ENCODE measurements at places on chromosomes 1 and 21.

- DNase-seq, result no peak
These were observed 23.4 kb downstream of the COA7 start for GRCh38 chr1:52674497-52675384.

DNA sequence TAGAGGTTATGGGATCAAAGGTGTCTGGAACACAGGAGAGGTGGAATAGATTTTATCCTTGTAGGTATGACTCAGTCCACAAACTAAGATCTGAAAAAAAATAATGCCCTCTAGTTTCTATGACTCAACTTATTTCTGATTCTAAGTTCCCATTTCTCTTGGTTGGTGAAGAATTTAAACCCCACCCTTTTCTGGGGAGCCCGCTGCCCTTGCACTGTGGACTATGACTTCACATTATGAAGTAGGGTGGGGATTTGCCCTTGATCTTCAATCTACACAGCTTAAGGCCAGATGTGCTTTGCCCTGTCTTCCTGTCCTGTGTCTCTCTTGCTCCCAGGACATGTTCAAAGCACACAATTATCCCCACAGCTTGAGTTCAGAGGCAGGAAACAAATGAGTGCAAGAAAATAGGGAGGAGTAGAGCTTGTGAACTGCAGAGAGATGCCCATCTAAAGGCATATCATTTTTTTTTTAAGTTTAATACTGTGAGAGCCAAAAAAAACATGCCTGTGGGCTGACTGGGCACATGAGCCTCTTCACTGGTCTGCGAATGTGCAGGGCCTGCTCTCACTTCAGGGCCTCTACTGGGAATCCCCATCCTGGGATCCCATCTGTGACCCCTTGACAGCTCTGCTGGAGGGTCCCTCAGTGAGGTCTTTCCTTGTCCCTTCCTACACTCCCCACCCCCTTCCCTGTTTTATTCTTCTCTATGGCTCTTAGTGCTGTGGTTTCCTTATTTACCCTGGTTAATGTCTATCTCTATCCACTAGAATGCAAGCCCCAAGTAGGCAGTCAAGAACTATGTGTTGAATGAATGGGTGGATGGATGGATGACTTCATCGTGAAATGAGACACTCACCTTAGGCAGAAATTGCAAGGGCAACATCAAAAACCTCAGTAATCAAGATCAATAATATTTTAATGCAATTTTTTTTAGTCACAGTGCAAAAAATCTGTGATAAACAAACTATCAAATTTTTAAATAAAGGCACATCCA, 61.5 kb downstream of the CD58 start:
- DNase-seq, result peak; percentile 90

DNA sequence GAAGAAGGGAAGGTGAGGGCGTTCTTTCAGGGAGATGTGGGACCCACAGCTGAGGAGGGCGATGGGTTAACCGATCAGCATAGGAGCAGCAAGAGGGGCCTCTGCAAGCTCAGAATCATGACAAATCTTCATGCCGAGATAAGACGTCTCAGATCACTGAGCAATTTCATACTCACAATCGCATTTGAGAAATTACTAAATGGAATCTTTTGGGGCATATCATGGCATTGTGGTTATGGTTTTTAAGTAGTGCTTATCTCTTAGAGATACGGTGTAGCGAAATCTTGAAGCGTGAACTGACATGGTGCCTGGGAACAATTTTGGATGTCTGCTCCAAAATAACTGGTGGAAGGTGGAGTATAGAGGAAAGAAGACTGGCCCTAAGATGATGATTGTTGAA, 6.2 kb downstream of the TNNT2 start:
- no peak for DNase-seq

- DNase-seq, result no peak
These were observed 19.3 kb upstream of the PTPRC start for GRCh38 chr1:198619375-198620140.

GRCh38 chr1:31617916-31618746, 642 bp downstream of the HCRTR1 start:
- DNase-seq, result peak; percentile 17

GRCh38 chr1:53341961-53342707, 14.3 kb upstream of the LRP8 start:
- no peak for DNase-seq

DNA sequence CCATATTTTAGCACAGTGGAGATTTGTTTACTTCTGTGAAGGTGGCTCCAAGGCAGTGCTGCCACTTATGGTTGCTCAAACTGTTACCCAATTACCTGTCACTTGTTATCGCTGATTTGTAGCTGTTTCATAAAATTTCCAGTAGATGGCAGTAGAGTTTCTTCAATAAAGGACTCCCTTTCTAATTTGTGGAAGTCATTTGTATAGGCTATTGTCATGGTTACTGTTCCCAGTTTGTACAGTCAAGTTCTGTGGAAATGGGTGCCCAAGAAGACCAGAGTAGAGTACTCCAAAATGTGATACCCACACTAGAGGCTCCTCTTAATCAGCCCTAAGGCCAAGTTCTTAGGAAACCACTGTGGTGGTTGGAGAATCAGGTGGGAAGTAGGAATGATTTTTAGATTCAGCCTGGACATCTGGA, 186.1 kb downstream of the CLEC20A start:
- DNase-seq, result peak; percentile 84

GRCh38 chr1:194194724-194195123, 1008.3 kb upstream of the B3GALT2 start:
- DNase-seq, result no peak

- DNase-seq, result no peak
These were observed at the start of gene HSPG2 for GRCh38 chr1:21937034-21937371. TSS of gene HSPG2 (minus strand) at chr1:21937310. CDS start at chr1:21937217, 93 bp downstream.

DNA sequence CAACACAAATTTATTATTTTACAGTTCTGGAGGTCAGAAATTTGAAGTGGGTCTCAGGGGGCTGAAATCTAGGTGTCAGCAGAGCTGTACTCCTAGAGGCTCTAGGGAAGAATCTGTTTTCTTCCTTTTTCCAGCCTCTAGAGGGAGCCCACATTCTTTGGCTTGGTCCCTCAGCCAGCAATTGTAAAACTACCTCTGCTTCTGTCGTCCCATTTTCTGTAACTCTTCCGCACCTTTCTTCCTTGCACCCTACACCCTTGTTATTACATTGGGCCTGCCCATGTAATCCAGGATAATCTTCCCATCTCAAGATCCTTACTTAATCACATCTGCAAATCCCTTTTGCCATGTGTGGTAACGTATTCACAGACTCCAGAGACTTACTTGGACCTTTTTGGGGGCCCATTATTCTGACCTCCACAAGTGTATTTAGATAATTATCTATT, 24.8 kb upstream of the THEM4 start:
- DNase-seq, result peak; percentile 68

DNA sequence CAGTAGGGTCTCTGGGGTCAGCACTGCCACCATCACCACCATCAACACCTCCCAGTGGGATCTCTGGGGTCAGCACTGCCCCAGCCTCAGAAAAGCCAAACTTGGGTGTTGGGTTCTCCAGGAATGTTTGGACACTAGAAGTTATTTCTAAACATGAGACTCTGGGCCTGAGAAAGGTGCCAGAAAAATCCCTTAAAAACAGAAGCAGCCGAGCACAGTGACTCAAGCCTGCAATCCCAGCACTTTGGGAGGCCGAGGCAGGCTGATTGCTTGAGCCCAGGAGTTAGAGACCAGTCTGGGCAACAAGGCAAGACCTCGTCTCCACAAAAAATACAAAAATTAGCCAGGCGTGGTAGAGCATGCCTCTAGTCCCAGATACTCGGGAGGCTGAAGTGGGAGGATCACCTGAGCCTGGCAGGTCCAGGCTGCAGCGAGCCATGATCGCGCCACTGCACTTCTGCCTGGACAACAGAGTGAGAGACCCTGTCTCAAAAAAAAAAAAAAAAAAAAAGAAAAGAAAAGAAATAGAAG, 470 bp downstream of the PTAFR start:
- no peak for DNase-seq

DNA sequence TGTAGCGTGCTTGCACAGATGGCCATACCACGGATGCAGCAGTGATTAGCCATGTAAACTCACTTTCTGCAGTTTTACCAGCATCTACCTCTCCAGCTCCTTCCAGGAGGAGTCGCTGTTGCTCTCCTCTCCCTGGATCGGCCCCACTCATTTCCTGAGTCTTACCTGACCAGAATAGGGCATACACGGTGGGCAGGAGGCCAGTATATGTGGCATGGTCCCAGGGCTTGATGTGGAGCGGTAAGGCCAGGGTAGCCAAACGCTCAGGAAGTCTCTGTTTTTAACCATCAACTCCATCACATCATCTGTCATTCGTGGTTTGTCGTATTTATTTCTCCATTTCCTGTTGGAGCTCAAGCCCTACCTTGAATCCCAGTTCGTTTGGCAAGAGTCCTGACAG, 163.4 kb upstream of the USP24 start:
- DNase-seq, result peak; percentile 61

DNA sequence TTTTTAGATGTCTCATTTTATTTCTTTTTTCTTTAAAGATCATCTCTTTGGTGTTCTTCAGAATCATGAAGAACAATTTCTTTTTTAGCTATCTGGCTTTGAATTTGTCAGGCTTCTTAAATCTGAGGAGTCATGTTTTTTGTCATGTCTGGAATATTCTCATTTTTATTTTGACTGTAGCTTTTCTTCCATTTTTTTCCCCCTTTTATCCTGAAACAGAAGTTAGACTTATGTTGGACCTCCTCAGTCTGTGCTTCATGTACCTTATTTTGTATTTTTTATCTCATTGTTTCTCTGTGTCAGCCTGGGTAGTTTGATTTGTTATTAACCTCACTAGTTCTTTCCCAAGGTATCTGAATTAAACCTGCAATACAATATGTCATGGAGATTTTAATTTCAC, 319.2 kb upstream of the ADGRL4 start:
- peak; percentile 5 for DNase-seq

GRCh38 chr21:17257784-17258183, 255.1 kb upstream of the CXADR start:
- DNase-seq, result peak; percentile 72

DNA sequence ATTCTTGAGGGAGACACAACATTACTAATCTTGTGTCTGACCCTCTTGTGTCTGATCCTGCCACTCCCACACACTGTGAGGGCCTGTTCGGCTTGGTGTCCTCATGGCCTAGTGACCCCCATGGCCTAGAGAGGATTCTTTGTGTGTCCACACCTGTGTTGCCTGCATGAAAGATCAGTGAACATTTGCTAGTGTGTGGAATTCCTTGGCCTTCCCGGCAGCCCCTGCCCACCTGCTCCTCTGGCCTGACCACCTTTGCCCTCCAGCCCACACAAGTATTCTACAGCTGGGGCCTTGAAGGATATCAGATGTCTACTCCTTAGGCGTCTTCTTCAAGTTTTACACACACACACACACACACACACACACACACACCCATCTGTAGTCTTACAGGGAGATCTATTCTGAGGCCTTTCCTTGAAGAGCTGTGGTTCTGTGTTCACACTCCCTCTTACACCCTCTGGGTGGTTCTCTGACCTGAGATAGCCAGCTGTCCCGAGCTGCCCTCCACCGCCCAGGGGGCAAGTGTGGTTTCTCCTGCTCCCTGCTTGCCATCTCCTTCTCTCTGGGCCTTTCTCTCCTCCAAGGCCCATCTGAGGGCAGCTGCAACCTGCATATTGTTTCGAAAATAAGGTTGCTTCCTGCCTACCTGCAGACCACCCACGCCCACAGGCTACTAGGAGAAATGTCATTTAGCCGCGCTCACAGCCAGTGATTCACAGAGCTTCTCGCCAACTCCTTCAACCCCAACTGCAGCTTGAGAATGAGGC, 45.4 kb downstream of the CD247 start:
- no peak for DNase-seq

DNA sequence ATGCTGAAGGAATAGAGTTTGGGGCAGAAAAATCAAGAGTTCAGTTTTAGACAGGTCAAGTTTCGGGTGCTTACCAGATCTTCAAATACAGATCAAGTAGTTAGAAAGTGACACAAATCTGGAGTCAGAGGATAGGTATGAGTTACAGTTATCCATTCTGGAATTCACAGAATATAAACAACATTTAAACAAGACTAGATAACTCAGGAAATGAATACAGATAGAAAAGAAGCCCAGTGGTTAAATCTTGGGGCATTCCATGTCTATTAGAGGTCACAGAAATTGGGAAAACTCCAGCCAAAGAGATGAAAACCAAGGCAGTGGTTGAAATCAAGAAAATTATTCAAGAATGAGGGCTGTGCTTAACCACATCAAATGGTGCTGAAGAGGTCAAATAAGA, 187.0 kb upstream of the HP1BP3 start:
- DNase-seq, result peak; percentile 34

DNA sequence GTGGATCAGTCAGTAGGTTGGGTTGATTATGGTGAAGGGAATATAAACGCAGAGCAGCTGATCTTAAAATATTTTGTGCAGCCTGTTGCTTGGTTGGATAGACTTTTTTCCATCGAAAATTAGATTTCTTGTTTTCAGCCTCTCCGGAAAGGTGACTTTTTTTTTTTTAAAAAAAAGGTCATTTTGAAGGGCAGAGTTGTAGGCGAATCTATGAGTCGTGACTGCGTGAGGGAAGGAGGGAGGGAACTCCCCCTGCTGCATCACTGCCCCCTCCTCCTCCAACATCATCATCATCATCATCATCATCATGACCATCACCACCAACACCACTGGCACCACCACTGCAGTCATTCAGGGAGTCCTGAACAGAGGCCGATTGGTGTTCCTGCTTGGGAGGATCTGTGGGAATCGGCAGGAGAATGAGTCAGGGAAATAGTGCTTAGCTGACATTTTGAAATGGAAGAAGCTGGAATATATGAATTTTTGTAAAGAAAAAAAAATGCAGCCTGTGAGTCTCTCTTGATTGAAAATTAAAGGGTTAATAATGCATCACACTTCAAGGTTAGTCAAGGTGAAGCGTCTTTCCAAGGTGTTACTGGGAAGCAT, 1.2 kb downstream of the ATP1B1 start:
- peak; percentile 77 for DNase-seq

DNA sequence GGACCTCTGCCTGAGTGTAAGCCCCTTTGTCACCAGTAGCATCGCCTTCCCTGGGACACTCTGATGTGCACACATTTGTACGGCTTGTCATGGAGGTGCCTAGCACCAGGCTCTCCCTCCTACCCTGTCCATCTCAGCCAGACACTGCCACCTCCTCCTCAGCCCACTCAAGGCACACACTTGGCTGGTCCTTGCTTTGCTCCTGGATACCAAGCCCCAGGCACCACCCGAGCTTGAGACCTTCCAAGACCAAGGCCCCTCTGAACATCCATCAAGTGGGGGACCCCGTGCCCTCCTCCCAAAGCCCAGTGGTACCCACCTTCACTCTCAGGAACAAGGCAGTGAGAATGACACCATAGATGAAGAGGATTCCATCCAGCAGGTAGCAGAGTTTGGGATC, 78.0 kb downstream of the CD247 start:
- no peak for DNase-seq

- no peak for DNase-seq
These were observed 204.4 kb downstream of the GIPC2 start for GRCh38 chr1:78250201-78250600.

- DNase-seq, result peak; percentile 69
These were observed 4.0 kb downstream of the LIX1L start for GRCh38 chr1:145953861-145954260.

- no peak for DNase-seq
These were observed 13.3 kb downstream of the ETV3 start for GRCh38 chr1:157124855-157125254.

- DNase-seq, result no peak
These were observed 58.8 kb downstream of the ATP6V1G3 start for GRCh38 chr1:198481661-198482060.

GRCh38 chr1:25031601-25031965, 101.5 kb upstream of the RUNX3 start:
- no peak for DNase-seq

- DNase-seq, result no peak
These were observed 73.4 kb upstream of the TTC34 start for GRCh38 chr1:2874607-2875480.

Data from fibroblast of mammary gland (primary cell).